ENCODE measurements at places on chromosomes 5 and 9. TPM values are rescaled to one million over a fixed set of nuclear protein-coding genes. Genes with fewer than 3 reads are reported as not detected.

Gene EIF4E1B
- total RNA-seq, result not detected

- no peaks in the 10 kb centered on the region for H3K27me3 ChIP-seq
- H3K36me3 ChIP-seq, result no peaks in the 10 kb centered on the region
- H3K27ac ChIP-seq, result no peak overlapping the region
- peaks cover 5% of the 10 kb centered on the region for H3K4me1 ChIP-seq
- no peak for DNase-seq
Measured at GRCh38 chr5:17096952-17097695, 120.3 kb upstream of the BASP1 start.

DNA sequence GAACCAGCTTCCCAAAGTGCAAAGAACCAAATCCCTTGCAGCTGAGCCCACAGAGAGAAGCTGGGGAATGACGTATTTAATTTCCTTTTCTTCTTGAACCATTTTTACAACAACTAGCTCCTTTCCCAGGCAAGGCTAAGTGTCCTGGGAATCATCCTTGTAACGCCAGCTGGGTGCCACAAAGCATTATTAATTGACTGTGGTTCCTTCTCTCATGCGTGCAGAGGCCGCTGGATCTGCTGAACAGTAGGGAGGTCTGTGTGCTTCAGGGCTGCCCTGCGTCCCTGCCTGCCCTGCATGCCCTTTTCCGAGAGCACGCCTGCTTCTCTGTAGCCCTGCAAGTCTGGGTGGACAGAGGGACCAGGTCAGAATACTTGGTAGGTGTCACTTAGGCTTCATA, 124.1 kb upstream of the OTULINL start:
- no peak overlapping the region for H3K4me3 ChIP-seq
- H3K27ac ChIP-seq, result peak overlapping the region; percentile 29
- H3K27me3 ChIP-seq, result no peaks in the 10 kb centered on the region
- peaks cover 49% of the 10 kb centered on the region for H3K36me3 ChIP-seq
- peaks cover 8% of the 10 kb centered on the region for H3K4me1 ChIP-seq

- H3K4me3 ChIP-seq, result no peak overlapping the region
- no peaks in the 10 kb centered on the region for H3K27me3 ChIP-seq
- H3K36me3 ChIP-seq, result no peaks in the 10 kb centered on the region
- DNase-seq, result peak; percentile 94
- peak overlapping the region; percentile 88 for H3K27ac ChIP-seq
Measured at GRCh38 chr5:76521240-76521758, 101.9 kb downstream of the F2RL2 start.

GRCh38 chr9:116870566-116870965, 183.5 kb downstream of the TRIM32 start:
- H3K4me1 ChIP-seq, result no peaks in the 10 kb centered on the region
- H3K27me3 ChIP-seq, result no peaks in the 10 kb centered on the region
- H3K36me3 ChIP-seq, result no peaks in the 10 kb centered on the region
- no peak overlapping the region for H3K27ac ChIP-seq
- DNase-seq, result no peak

Gene GAPVD1
- total RNA-seq, result 51.2 TPM

- peak; percentile 4 for DNase-seq
- H3K4me1 ChIP-seq, result no peaks in the 10 kb centered on the region
- H3K36me3 ChIP-seq, result no peaks in the 10 kb centered on the region
Measured at GRCh38 chr5:41722359-41722950, 147.8 kb downstream of the OXCT1 start.

DNA sequence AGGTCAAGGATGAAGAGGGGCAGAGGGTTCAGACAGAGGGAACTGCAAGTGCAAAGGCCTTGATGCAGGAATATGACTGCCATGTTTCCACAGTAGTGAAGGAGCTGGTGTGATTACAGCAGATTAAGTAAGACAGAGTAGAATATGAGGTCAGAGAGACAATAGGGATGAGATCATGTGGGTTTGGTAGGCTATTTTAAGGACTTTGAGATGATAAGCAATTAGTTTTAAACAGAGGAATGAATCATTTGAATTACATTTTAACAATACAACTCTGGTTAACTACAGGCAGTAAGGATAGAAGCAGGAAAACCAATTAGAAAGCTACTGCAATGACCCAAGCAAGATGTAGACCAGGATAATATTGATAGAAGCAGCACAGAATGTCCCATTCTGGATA, 7.7 kb downstream of the CENPK start:
- H3K4me1 ChIP-seq, result no peaks in the 10 kb centered on the region
- no peak overlapping the region for H3K4me3 ChIP-seq
- DNase-seq, result peak; percentile 3
- no peak overlapping the region for H3K27ac ChIP-seq
- H3K36me3 ChIP-seq, result peaks cover 12% of the 10 kb centered on the region

Gene C9
- total RNA-seq, result 0.07 TPM

GRCh38 chr9:7871977-7872730, 72.6 kb upstream of the DMAC1 start:
- no peaks in the 10 kb centered on the region for H3K36me3 ChIP-seq
- no peak overlapping the region for H3K27ac ChIP-seq
- no peaks in the 10 kb centered on the region for H3K27me3 ChIP-seq

- no peaks in the 10 kb centered on the region for H3K36me3 ChIP-seq
- no peak for DNase-seq
- H3K27me3 ChIP-seq, result no peaks in the 10 kb centered on the region
- H3K4me1 ChIP-seq, result no peaks in the 10 kb centered on the region
- H3K27ac ChIP-seq, result no peak overlapping the region
- no peak overlapping the region for H3K4me3 ChIP-seq
Measured at GRCh38 chr5:73663161-73663859, 37.3 kb downstream of the ARHGEF28 start.

DNA sequence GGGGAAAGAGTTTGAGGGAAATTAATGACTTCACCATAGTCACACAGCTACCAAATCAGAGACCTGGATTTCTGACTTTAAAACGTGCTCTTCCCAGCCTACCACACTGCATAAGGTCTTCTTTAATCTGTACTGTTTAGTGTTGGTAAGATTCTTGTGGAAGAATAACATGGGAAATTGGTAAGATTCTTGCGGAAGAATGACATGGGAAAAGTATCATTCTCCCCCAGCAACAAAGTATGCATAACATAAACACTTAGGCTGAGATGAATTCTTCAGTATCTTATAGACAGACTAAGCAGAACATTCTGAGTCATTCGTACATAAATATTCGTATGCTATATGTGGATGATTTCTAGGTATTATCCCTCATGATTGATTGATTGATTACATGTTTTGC, 170.4 kb downstream of the FOCAD start:
- H3K27me3 ChIP-seq, result no peaks in the 10 kb centered on the region
- no peak overlapping the region for H3K4me3 ChIP-seq
- peak overlapping the region; percentile 53 for H3K27ac ChIP-seq
- peaks cover 7% of the 10 kb centered on the region for H3K4me1 ChIP-seq

GRCh38 chr9:113614843-113615648, 151.5 kb downstream of the RGS3 start:
- H3K27me3 ChIP-seq, result no peaks in the 10 kb centered on the region
- no peaks in the 10 kb centered on the region for H3K36me3 ChIP-seq
- H3K4me1 ChIP-seq, result peaks cover 31% of the 10 kb centered on the region
- DNase-seq, result peak; percentile 84

- no peak for DNase-seq
- H3K36me3 ChIP-seq, result no peaks in the 10 kb centered on the region
- no peaks in the 10 kb centered on the region for H3K4me1 ChIP-seq
- H3K27ac ChIP-seq, result no peak overlapping the region
Measured at GRCh38 chr5:117327511-117327910, 752.9 kb upstream of the SEMA6A start.

Gene SLC46A2
- not detected for total RNA-seq

- H3K27ac ChIP-seq, result no peak overlapping the region
- H3K27me3 ChIP-seq, result no peaks in the 10 kb centered on the region
- H3K4me1 ChIP-seq, result no peaks in the 10 kb centered on the region
- H3K4me3 ChIP-seq, result no peak overlapping the region
- no peaks in the 10 kb centered on the region for H3K36me3 ChIP-seq
Measured at GRCh38 chr5:10584714-10585517, 21.0 kb downstream of the ANKRD33B start.

Gene ABCA1
- total RNA-seq, result 109 TPM
